ENCODE measurements at places on chromosomes 11 and 22. TPM values are rescaled to one million over a fixed set of nuclear protein-coding genes. Genes with fewer than 3 reads are reported as not detected.

Gene SCO2
- total RNA-seq, result 1.1 TPM

DNA sequence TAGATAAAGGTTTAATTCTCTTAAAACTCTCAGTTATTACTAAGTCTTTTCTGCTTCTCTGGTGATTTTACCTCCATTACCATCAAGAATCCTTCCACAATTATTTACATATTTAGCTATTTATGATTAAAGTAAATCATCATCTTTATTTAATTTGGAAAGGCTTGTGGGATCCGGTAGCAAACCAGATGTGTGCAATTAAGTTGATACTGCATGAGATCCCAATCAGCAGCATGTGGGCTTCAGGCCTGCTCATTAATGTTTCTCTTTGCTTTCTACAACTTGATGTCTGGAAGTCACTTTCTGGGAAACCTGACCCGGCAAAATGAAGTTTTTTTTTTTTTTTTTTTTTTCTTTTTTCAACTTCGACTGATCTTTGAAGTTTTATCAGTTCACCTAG, 558.4 kb upstream of the ANO5 start:
- no peak overlapping the region for H3K4me3 ChIP-seq
- DNase-seq, result no peak
- no peaks in the 10 kb centered on the region for H3K4me1 ChIP-seq
- H3K36me3 ChIP-seq, result no peaks in the 10 kb centered on the region
- H3K27me3 ChIP-seq, result no peaks in the 10 kb centered on the region
- no peak overlapping the region for H3K27ac ChIP-seq

Gene OSBP2
- total RNA-seq, result 3.0 TPM

- H3K4me1 ChIP-seq, result no peaks in the 10 kb centered on the region
- H3K27me3 ChIP-seq, result peaks cover 12% of the 10 kb centered on the region
- H3K4me3 ChIP-seq, result no peak overlapping the region
- no peak overlapping the region for H3K27ac ChIP-seq
Observed at GRCh38 chr22:34976474-34976873, 89.5 kb upstream of the ISX start.

GRCh38 chr11:117313828-117314768, 2.0 kb downstream of the BACE1 start:
- no peak overlapping the region for H3K27ac ChIP-seq
- peak overlapping the region; percentile 85 for H3K4me3 ChIP-seq
- no peaks in the 10 kb centered on the region for H3K36me3 ChIP-seq
- DNase-seq, result no peak
- peaks cover 6% of the 10 kb centered on the region for H3K27me3 ChIP-seq

GRCh38 chr22:46794067-46794466, 31.6 kb downstream of the TBC1D22A start:
- H3K27ac ChIP-seq, result no peak overlapping the region
- H3K4me1 ChIP-seq, result peaks cover 25% of the 10 kb centered on the region
- peaks cover 9% of the 10 kb centered on the region for H3K36me3 ChIP-seq

- H3K4me1 ChIP-seq, result peaks cover 2% of the 10 kb centered on the region
- no peaks in the 10 kb centered on the region for H3K36me3 ChIP-seq
- no peak overlapping the region for H3K4me3 ChIP-seq
- DNase-seq, result no peak
Observed at GRCh38 chr11:97893612-97894011, 1127.1 kb upstream of the CNTN5 start.

Gene C11orf16
- not detected for total RNA-seq

- no peak for DNase-seq
- peaks cover 9% of the 10 kb centered on the region for H3K4me1 ChIP-seq
- peaks cover 3% of the 10 kb centered on the region for H3K27me3 ChIP-seq
- no peak overlapping the region for H3K4me3 ChIP-seq
- no peak overlapping the region for H3K27ac ChIP-seq
- no peaks in the 10 kb centered on the region for H3K36me3 ChIP-seq
Observed at GRCh38 chr11:2304506-2305139, 2.8 kb downstream of the TSPAN32 start.

DNA sequence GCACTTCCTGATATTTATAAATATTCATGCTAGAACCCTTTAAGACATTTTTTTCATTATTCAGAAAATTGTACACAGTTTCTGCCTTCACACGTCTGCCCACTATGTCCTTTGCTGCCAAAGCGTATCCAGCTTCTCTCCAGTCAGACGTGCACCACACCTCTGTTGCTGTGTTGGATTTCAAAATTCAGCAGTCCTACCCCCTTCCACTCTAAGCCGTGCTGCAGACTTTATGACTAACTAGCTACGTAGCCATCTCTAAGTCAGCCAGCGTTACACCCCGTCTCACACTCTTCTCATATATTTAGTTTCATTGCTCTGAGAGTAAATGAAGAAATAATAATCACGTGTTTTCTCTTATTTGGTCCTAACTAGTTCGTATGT, 28.2 kb upstream of the OPCML start:
- H3K27ac ChIP-seq, result no peak overlapping the region
- H3K27me3 ChIP-seq, result peaks cover 6% of the 10 kb centered on the region
- peaks cover 24% of the 10 kb centered on the region for H3K4me1 ChIP-seq
- no peaks in the 10 kb centered on the region for H3K36me3 ChIP-seq

DNA sequence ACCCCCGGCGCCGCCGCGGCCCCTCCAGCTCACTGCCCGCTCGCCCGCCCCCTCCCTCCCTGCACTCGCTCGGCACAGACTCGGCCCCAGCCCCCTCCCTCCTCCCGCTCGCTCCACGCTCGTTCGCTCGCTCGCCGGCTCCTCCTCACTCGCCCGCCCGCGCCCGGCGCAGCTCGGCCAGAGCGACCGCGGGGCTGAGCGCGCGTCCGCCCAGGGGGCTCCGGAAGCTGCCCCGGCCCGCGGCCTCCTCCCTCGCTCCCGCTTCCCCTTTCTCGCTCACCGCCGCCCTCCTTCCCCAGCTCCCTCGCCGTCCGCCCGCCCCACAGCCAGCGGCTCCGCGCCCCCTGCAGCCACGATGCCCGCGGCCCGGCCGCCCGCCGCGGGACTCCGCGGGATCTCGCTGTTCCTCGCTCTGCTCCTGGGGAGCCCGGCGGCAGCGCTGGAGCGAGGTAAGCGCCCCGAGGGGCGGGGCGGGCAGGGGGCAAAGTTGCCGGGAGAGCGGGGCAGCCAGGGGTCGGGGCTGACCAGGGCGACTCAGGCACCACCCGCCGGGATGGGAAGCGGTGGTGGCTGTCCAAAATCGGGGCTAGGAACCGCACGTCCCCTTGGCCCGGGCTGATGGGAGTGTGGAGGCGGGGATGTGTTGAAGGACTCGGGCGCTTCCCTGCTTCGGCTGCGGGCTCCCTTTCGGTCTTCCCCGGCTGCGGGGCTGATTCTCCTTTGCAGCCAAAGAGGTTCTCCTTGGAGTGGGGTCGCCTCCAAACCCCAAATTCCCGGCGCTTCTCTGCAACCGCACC, at the start of gene SEZ6L:
SEZ6L (plus strand) TSS at position 148 of the 797 bp plus-strand sequence; CDS start at position 356, 208 bp downstream.
- peaks cover 12% of the 10 kb centered on the region for H3K4me1 ChIP-seq
- H3K36me3 ChIP-seq, result no peaks in the 10 kb centered on the region
- peak; percentile 47 for DNase-seq
- H3K27ac ChIP-seq, result no peak within 1 kb of the TSS
- H3K27me3 ChIP-seq, result peaks cover 4% of the 10 kb centered on the region

DNA sequence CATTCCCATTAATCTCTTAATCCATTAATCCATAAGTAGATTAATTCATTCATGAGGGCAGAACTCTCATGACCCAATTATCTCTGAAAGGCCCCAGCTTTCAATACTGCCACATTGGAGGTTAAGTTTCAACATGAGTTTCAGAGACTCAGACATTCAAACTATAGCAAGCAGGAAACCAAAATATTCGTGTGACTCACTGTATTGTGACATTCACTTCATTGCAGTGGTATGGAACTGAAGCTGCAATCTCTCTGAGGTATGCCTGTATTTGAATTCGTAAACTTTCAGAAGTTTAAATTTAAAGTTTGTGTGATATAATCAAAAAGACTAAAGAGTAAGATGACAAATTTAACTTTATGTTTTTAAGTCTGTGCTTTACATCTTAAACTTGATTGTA, 2.9 kb upstream of the OR52J3 start:
- H3K36me3 ChIP-seq, result no peaks in the 10 kb centered on the region
- H3K4me1 ChIP-seq, result no peaks in the 10 kb centered on the region
- H3K27me3 ChIP-seq, result no peaks in the 10 kb centered on the region
- no peak overlapping the region for H3K4me3 ChIP-seq
- DNase-seq, result no peak

- no peak for DNase-seq
- peaks cover 4% of the 10 kb centered on the region for H3K27me3 ChIP-seq
- peaks cover 3% of the 10 kb centered on the region for H3K4me1 ChIP-seq
Observed at GRCh38 chr11:34136420-34136819, 31.0 kb downstream of the NAT10 start.

Gene RCOR2
- total RNA-seq, result 9.3 TPM

- H3K4me1 ChIP-seq, result peaks cover 12% of the 10 kb centered on the region
- no peak for DNase-seq
- no peaks in the 10 kb centered on the region for H3K27me3 ChIP-seq
- H3K4me3 ChIP-seq, result no peak overlapping the region
- no peak overlapping the region for H3K27ac ChIP-seq
Observed at GRCh38 chr22:42816336-42816735, 40.7 kb downstream of the ARFGAP3 start.

- H3K4me3 ChIP-seq, result peak overlapping the region; percentile 78
- H3K27ac ChIP-seq, result no peak overlapping the region
- peaks cover 46% of the 10 kb centered on the region for H3K36me3 ChIP-seq
- peaks cover 38% of the 10 kb centered on the region for H3K4me1 ChIP-seq
- H3K27me3 ChIP-seq, result peaks cover 30% of the 10 kb centered on the region
Observed at GRCh38 chr11:126279191-126279590, 3.7 kb upstream of the TIRAP start.

DNA sequence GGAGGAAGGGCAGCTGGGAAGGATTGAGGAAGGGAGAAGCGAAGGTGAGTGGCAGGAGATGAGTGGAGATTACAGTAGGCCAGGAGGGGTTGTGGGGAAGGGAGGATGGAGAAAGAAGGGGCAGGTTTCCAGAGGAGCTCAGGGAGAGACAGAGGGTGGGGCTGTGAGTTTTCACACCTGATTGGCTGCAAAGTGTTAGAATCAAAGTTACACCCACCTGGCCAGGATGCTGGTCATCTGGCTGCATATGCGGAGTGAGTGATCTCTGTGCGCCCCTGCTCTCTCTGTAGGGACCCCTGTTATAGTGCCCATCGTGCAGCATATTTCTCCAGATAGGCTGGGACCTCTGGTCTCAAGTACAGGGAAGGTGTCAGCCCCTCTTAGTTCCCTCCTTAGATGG, 18.3 kb downstream of the AMPD3 start:
- peaks cover 3% of the 10 kb centered on the region for H3K27me3 ChIP-seq
- peaks cover 47% of the 10 kb centered on the region for H3K36me3 ChIP-seq
- no peak overlapping the region for H3K27ac ChIP-seq
- H3K4me1 ChIP-seq, result no peaks in the 10 kb centered on the region
- DNase-seq, result no peak
- no peak overlapping the region for H3K4me3 ChIP-seq

DNA sequence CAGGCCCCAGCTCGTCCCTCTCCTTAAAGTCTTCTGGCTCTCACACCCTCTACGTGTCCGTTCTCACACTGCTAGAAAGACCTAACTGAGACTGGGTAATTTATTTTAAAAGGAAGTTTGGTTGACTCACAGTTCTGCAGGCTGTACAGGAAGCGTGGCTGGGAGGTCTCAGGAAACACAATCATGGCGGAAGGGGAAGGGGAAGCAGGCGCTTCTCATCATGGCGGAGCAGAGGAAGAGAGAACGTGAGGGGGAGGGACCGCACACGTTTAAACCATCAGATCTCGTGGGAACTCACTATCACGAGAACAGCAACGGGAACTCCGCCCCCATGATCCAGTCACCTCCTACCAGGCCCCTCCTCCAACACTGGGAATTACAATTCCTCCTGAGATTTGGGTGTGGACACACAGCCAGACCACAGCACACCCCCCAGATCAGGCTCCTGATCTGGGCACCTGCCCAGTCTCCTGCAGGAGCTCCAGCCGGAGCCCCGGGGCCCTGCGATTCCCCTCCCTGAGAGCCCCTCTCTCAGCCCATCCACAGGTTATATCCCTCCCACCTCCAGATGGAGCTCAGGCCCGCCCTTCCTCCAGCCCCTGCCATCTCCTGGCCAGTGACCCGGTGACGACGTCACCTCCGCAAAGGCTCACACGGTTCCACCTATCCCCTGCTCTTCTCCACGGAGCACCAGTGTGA, 170.2 kb downstream of the BRD1 start:
- peak overlapping the region; percentile 73 for H3K4me3 ChIP-seq
- peak; percentile 48 for DNase-seq
- peaks cover 22% of the 10 kb centered on the region for H3K4me1 ChIP-seq
- peak overlapping the region; percentile 93 for H3K27ac ChIP-seq
- H3K36me3 ChIP-seq, result peaks cover 4% of the 10 kb centered on the region

DNA sequence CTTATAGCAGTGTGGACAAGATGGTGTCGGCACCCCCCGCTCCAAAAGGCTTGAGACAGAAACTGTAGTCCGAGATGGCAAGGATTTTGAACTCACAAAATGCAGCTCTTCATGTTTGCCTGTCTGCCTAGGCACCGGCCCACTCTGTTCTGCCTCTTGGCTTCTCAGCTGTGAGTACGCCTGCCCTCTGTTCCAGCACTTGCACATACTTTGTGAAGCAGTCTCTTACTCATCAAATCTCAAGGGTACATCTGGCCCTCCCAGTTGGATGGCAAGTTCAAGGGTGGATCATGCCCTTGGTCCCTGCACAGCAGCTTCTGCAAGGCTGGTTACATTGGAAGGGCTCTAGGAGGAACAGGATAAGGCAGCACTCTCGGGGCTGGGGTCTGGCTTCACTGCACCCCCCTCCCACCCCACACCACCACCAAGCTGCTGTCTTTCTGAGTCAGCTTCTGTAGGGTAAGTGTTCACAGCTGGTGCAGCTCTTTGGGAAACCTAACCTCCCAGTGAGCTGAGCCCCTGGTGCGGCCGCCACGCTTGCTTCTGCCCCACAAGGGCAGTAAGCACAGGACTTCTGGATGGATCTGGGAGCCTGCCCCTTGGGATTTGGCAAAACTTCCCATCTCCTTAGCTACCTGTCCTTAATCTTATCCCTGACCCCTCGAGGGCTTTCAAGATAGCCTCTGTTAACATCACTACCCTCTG, 37.2 kb downstream of the FAM83F start:
- H3K4me1 ChIP-seq, result peaks cover 10% of the 10 kb centered on the region
- H3K27ac ChIP-seq, result no peak overlapping the region
- no peaks in the 10 kb centered on the region for H3K36me3 ChIP-seq
- no peak overlapping the region for H3K4me3 ChIP-seq
- H3K27me3 ChIP-seq, result peaks cover 1% of the 10 kb centered on the region

GRCh38 chr11:59173080-59173963, 1.4 kb downstream of the DTX4 start:
- peaks cover 14% of the 10 kb centered on the region for H3K36me3 ChIP-seq
- H3K4me3 ChIP-seq, result peak overlapping the region; percentile 95
- H3K4me1 ChIP-seq, result peaks cover 23% of the 10 kb centered on the region
- peaks cover 10% of the 10 kb centered on the region for H3K27me3 ChIP-seq

GRCh38 chr11:27456795-27457329, 15.7 kb downstream of the LGR4 start:
- no peak for DNase-seq
- peaks cover 7% of the 10 kb centered on the region for H3K4me1 ChIP-seq
- H3K4me3 ChIP-seq, result no peak overlapping the region
- no peaks in the 10 kb centered on the region for H3K36me3 ChIP-seq

Gene OR5A1
- total RNA-seq, result not detected

- peak; percentile 52 for DNase-seq
- peaks cover 5% of the 10 kb centered on the region for H3K36me3 ChIP-seq
- peaks cover 8% of the 10 kb centered on the region for H3K27me3 ChIP-seq
- no peak overlapping the region for H3K27ac ChIP-seq
Observed at GRCh38 chr11:6315811-6316425, 4.4 kb downstream of the CAVIN3 start.

- H3K27ac ChIP-seq, result no peak overlapping the region
- H3K4me1 ChIP-seq, result peaks cover 18% of the 10 kb centered on the region
- no peak overlapping the region for H3K4me3 ChIP-seq
- DNase-seq, result no peak
- peaks cover 5% of the 10 kb centered on the region for H3K27me3 ChIP-seq
Observed at GRCh38 chr11:47391077-47391583, 12.8 kb upstream of the SPI1 start.

GRCh38 chr22:23178512-23179254, 1.6 kb upstream of the BCR start:
- H3K27me3 ChIP-seq, result peaks cover 11% of the 10 kb centered on the region
- peaks cover 17% of the 10 kb centered on the region for H3K36me3 ChIP-seq
- peaks cover 33% of the 10 kb centered on the region for H3K4me1 ChIP-seq
- DNase-seq, result peak; percentile 81
- peak overlapping the region; percentile 16 for H3K27ac ChIP-seq
